ENCODE measurements at places on chromosomes 13 and 19.

GRCh38 chr19:6045108-6045507, 65.2 kb downstream of the RFX2 start:
- no peak for DNase-seq

DNA sequence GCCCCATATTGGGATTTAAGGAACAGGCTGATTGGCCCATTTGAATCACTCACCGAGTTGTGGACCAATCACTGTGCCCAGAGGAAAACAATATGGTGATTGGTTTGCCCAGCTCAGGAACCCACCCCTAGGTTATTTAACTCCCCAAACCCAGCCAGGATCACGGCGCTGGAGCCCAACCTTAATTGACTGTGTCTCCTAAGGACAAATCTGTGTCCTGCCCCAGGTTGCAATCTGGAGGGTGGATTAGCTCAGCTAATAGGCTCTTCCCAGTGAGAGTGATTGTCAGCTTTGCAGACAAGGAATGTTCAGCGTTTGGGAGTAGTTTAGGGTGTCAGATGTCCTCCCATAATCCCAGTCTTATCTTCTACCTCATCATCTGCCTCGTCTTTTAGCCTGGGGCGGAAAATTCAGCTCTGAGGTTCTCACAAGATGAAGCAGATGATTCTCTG, 3.5 kb upstream of the ZNF358 start:
- DNase-seq, result peak; percentile 49

- peak; percentile 10 for DNase-seq
These were observed 74.8 kb downstream of the ZNF536 start for GRCh38 chr19:30446850-30447552.

DNA sequence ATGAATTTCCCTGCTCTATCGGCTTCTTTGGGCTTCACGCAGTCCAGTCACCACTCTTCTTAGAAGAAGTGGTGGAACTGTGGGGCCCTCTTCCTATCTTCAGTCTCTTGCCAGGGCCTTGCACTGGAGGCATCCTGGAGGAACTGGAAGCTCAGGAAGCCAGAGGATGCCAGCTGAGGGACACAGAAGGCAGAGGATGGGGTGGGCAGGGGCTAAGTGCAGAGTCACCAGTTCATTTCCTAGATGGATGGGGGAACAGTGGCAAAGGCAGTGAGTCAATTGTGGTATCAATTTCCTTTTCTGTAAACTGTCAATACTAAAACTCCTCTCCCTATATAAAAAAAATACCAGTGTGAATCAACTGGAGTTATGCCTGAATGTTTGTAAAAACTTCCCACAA, 419.7 kb downstream of the KLF12 start:
- no peak for DNase-seq

DNA sequence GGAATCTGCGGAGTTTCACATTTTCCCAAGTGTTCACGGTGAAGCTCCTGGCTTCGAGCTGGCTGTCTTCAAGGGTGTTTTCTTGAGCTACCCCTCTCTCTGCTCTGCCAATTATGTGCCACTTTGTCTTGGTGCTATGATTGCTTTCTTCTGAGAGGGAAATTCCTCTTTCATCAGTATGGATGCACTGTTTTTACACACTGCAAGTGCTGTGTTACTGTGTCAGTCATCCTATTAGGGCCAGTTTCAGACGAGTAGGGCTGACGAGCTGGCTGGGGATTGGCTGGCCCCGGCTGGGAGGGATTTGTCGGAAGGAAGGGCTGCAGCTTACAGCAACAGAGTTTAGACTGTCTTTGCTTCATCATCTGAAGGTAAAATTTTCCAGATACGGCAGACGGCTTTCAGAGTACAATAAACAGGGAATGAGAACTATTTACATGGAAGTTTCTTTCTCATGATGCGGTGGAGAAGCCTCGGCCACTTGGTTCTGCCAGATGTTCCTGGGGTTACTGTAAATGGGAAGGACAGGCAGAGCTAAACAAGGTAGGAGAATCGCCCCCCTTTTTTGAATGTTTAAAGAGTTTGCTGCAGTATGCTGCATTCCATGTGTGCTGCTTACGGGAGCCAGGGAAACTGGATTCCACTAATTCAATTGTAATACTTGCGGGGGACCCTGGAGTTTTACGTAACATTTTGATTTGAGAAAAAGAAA, at the start of gene MBNL2:
Gene MBNL2, plus strand, starts transcription at position 345 of the 712 bp plus-strand sequence. CDS start 53,903 bp downstream, outside the sequence.
- peak; percentile 98 for DNase-seq

- no peak for DNase-seq
These were observed 227.9 kb upstream of the ARGLU1 start for GRCh38 chr13:106795847-106796246.

DNA sequence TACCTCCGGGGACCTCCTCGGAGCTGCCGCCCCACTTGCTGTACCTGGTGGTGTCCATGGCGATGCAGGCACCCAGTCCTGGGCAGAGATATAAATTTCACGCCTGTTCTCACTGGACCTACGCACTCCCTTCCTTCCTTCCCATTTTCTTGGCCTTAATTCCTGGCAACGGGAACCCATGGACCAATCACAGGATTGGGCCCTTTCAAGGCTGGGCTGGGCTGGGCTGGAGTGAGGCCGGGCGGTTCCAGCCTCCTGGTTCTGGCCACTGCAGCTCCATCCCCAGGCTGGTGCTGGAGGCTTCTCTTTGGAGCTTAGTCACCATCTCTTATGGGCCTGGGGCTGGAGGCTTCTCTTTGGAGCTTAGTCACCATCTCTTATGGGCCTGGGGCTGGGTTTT, at the start of gene CLEC4G:
Gene CLEC4G, minus strand, starts transcription at position 66 of the 400 bp plus-strand sequence. Its CDS starts 8 bp downstream, at position 58.
- DNase-seq, result no peak

DNA sequence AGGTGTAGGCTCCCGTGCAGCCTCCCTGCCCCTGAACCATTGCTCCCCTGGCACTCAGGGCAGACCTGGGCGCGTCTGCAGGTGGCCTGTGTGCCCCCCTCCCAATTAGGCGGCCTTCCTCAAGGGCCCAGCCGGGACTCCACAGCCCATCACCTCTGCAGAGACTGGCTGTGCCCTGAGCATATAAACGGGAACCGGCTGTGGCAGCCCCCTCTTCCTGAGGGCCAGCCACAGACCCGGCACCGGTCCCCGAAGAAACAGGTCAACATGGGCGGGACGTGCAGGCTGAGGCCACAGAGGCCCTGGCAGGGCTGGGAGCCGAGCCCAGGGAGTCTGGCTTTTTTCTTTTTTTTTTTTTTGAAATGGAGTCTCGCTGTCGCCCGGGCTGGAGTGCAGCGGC, 12.0 kb downstream of the PIAS4 start:
- DNase-seq, result no peak

DNA sequence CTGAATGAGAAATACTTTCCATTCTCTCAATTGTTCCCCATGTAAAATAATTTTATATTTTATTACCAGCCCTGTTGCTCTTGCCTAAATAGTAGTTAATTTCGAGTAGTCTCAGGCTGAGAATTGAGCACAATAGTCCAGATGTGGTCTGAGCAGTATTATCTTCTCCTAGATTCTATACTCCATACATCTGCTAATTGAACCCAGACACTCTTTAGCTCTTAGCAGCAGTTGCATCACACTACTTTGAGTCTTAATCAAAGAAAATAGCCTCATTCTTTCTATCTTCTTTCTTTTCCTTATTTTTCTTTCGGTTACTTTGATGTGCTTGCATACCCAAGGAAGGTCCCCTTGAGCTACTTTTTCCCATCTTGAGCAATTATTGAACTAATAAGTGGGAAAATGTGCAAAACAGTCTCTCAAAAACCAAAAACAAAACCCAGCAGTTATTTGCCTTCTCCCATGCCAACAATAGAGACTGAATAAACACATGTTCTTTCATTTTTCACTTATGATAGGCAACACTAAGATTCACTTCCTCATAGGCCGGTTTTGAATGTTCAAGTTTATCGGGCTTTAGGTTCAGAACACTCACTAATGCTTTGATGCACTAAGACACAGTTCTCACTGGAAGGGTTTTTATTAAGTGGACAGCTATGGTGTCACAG, 204.5 kb downstream of the POU4F1 start:
- no peak for DNase-seq

- no peak for DNase-seq
These were observed 77.5 kb downstream of the RBM26 start for GRCh38 chr13:79328510-79328909.

DNA sequence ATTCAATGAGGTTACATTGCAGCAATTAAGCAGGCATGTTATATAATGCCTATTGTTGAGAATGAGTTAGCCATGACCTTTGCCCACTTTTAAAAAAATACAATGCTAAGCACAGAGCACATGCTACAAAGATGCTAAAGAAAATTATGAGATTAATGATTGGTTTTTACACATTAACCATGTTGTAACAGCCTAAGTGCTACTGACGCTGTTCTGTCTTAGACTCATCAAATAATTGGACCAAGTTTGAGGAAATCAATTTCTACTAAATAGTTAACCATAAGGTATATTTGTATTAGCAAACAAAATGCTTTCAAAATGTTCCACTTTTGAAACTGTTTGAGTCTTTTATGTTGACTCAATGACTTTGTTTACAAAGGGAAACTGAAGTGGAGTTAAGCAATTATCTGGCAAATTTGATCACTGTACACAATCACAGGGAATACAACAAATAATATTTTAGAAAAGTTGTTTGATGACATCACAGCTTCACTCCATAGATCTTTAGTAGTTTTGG, 14.3 kb downstream of the MIR17HG start:
- DNase-seq, result no peak

DNA sequence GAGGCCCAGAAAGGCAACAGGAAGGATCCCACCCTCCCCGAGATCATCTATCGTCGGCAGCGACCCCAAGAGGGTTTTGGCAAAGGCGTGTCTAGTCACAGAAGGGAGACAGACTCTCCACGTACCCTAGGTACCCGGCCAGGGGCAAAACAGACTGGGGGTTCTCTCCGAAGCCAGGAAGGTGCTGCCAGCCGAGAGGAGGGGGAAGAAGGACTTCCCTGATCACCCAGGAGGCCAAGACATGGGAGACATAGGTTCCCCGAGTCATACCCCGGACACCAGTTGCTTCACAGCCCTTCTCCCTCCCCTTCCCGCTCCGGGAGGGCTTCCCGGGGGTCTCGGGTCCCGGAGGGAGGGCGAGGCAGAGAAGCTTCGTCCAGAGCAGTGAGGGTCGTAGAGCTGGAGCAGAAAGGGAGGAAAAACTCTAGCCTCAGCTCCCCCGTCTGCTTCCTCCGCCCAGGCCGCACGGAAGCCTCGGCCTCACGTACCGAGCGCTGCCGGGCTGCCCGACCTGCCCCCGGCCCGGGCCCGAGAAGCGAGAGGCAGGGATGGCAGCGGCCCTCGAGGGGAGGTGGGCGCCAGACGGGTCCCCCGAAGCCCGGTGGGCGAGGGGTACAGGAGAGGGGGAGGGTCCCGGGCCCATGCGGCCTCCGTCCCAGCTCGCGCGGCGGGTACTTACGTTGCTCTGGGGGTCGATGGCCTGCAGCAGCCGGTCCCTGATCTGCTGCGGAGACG, 644 bp downstream of the MED26 start:
- DNase-seq, result peak; percentile 23

GRCh38 chr13:112750570-112750969, 60.7 kb downstream of the ATP11A start:
- no peak for DNase-seq

- DNase-seq, result no peak
These were observed 47.6 kb downstream of the N4BP2L2 start for GRCh38 chr13:32491028-32491427.

GRCh38 chr13:50275392-50276063, 260.3 kb downstream of the KCNRG start:
- DNase-seq, result no peak

DNA sequence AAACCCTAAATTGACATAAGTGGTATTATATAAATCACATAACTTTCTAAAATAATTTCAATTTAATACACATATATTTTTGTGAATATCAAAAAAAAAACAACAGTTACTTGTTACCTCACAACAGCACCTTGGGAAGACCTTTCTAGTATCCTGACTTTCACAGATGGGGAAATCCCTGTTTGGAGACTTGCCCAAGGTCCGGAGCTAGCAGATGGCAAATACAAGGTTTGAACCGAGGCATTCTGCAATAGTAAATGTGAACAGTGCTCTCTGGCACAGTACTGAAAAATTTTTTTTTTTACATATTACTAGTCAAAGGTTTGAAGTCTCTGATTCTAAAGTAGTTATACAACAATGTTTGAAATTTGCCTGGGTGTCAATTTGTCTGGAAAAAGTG, 104.5 kb downstream of the SUCLA2 start:
- DNase-seq, result no peak

DNA sequence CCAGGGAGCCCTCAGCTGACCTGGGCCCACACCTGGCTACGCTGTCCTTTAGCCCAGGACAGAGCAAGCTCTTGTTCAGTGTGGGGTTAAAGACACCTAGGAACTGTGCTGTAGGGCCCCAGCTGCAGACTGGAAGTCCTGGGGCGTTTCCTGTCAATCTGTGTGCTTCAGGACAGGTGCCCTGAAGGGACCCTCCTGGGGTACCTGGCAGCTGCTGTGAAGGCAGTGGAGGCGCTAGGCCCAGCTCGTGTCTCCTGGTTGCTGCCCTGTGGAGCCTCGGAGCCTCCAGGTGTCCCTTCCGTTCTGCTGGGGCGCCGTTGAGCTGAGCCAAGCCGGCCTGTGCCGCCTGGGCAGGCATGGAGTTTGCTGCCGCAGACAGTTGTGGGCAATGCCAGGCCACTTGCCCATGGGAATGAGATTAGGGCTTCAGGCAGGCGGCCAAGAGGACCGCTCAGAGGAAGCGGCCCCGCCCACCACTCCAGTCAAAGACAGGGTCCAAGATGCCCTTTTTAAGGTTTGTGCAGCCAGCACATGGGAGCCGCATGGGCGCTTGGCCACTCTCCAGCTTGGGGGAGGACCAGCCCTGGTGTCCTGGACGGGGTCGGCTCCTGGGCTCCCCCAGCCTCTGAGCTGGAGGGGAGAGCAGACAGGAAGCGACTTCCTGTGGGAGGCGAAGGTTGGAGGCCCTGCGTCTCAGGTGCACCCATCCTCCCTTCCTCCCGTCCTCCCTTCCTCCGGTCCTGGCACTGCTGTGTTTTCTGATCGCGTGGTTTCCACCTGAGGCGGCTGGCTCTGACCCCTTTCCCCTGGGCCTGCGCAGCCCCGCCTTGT, 4.0 kb downstream of the PTBP1 start:
- DNase-seq, result no peak

DNA sequence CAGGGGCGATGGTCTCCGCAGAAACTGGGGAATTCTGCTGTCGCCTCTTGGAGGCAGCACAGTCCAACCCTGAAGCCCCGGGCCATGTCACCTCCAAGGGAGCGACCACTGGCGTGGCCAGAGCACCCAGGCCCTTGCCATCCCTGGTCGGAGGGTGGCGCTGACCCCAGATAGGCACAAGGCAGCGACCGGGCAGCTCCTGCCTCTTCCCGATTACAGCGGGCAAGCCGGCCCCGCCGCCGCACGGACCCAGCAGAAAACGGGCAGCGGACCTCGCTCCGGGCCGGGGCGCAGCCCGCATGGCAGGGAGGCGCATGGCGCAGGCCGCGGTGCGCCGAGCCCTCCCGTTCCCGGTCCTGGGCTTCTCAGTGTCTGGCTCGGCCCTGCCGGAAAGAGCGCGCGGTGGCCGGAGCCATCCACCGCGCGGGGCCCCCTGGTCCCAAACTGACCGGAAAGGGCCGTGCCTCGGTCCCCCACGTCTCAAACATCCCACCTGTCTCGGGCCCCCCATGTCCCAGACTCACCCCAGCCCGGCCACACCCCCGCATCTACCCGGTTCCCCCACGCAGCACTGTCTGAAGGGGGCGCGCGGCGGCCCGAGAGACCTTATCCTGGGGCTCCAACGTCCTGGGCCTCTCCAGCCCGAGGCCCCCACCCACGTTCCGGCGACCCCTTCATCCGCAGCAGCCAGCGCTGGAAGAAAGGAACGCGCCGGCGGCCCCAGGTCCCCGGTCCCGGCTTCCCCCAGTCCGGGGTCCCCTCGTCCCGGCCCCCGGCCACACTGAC, 727 bp downstream of the CERS1 start:
- no peak for DNase-seq

- no peak for DNase-seq
These were observed 67.9 kb downstream of the FOXO1 start for GRCh38 chr13:40598569-40598968.

GRCh38 chr19:41405776-41406175, 8.2 kb downstream of the BCKDHA start:
- no peak for DNase-seq

All from iris pigment epithelial cell (primary cell).